ENCODE measurements at places on chromosomes 6 and 20. TPM values are rescaled to one million over a fixed set of nuclear protein-coding genes. Genes with fewer than 3 reads are reported as not detected.

SLC17A1 gene
- total RNA-seq: 26.3 TPM

DNA sequence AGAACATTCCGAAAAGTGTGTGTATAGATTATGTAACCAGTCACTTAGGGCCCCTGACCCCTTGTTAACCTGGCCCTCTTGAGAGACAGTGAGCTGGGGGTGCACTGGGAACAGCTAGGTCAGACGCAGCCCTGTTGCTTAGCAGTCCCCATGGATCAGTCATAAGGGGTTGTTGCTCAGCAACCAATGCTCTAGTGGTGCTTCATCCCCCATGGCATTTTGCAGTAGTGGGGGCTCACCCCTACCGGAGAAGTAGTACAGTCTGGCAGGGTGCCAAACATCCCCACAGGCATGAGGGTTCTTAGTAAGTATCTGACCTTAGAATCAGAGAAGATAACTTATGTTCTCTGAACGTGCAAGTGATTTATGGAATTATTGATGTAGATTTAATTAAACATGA is 12.3 kb downstream of the PKIB start:
- DNase-seq: no peak

GRCh38 chr20:33433465-33434234 is 9.9 kb downstream of the SNTA1 start:
- no peak for DNase-seq

- DNase-seq: no peak
Observed at GRCh38 chr6:15303920-15304291, 58.0 kb downstream of the JARID2 start.

- no peak for DNase-seq
Observed at GRCh38 chr6:161128680-161129196, 137.2 kb downstream of the MAP3K4 start.

GRCh38 chr20:36469973-36470372 is 71.3 kb upstream of the MYL9 start:
- DNase-seq: no peak

GRCh38 chr6:170049641-170050561 is 241.0 kb downstream of the DLL1 start:
- peak; percentile 90 for DNase-seq

DNA sequence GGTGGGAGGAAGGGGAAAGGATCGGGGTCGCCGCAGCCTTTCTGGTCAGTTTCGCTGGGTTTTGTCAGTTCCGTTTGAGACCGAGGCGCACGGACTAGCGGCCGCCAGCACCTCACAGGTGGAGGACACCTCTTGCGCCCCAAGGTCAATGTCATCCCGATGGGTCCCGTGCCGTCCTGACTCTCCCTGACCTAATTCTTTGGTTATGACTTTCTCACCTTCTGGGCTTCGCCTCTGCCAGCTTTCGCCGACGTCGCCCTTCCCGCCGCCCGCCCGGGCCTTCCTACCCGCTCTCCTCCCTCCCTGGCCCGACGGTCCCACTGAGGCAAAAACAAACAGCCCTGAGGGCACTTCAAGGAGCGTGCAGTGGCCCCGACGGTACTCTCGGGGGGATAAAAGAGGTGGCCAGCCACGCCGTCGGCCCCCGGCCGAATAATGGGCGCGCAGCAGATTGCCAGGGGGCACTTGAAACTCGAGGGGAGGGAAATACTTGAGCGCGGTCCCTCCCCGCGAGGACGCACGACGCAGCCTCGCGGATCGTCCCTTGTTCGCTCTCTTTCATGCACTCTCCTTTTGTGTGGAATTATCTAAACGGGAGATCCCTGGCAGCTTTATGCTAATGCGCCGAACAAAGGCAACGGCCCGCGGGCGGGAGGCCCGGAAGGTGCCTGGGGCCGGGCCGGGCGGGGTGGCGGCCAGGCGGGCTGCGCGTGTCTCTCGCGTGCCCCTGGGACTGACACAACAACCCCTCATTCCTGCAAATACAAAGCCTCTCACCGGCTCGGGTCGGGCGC is 3.9 kb upstream of the INSM1 start:
- no peak for DNase-seq

DNA sequence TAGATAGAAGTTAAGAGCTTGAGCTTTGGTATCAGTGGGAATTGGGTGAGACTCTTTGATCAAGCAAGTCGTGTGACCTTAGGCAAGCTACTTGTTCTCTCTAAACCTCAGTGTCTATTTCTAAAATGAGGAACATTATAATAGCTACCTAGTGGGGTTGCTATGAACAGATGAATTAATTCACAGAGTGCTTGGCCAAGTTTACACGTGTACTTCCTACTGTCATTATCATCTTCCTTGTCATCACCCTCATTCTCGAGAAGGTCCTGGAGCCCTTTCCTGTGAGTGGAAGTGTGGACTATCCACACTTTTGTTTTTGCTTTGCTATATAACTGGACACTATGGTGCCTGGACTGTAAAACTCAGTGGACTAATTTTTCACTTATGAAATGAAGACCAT is 64.0 kb downstream of the BCKDHB start:
- no peak for DNase-seq

All from kidney (tissue), 22 donors.